Esophagus muscularis mucosa (tissue), 4 donors: ENCODE measurements at places on chromosomes 3 and 15. TPM values are rescaled to one million over a fixed set of nuclear protein-coding genes. Genes with fewer than 3 reads are reported as not detected.

CCDC39 gene
- total RNA-seq, result 0.17 TPM

INSYN1 gene
- 26.4 TPM for total RNA-seq

DNA sequence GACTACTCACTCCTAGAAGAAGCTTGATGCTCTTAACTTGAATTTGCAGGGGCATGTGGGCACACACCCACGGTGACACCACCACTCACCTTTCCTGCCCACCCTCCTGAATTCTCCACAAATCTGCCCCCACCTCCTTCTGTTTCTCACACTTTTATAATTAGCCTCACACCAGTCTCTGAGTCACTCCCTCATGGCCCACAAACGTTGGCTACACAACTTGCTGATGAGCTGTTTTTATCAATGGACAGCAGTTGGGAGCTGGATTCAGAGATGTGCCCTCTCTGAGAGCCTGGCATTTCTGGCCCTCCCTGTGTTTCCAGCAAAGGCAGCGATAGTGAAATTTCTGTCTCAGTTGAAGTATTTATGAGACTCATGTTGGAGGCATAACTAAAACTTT, 1.3 kb downstream of the COLQ start:
- no peak for DNase-seq
- H3K36me3 ChIP-seq, result no peaks in the 10 kb centered on the region
- H3K27me3 ChIP-seq, result no peaks in the 10 kb centered on the region
- no peak overlapping the region for H3K27ac ChIP-seq
- H3K4me1 ChIP-seq, result peaks cover 15% of the 10 kb centered on the region

GRCh38 chr3:63644212-63644797, 8.2 kb upstream of the SNTN start:
- H3K4me3 ChIP-seq, result no peak overlapping the region
- no peaks in the 10 kb centered on the region for H3K4me1 ChIP-seq
- DNase-seq, result no peak
- no peaks in the 10 kb centered on the region for H3K36me3 ChIP-seq
- no peaks in the 10 kb centered on the region for H3K27me3 ChIP-seq

DNA sequence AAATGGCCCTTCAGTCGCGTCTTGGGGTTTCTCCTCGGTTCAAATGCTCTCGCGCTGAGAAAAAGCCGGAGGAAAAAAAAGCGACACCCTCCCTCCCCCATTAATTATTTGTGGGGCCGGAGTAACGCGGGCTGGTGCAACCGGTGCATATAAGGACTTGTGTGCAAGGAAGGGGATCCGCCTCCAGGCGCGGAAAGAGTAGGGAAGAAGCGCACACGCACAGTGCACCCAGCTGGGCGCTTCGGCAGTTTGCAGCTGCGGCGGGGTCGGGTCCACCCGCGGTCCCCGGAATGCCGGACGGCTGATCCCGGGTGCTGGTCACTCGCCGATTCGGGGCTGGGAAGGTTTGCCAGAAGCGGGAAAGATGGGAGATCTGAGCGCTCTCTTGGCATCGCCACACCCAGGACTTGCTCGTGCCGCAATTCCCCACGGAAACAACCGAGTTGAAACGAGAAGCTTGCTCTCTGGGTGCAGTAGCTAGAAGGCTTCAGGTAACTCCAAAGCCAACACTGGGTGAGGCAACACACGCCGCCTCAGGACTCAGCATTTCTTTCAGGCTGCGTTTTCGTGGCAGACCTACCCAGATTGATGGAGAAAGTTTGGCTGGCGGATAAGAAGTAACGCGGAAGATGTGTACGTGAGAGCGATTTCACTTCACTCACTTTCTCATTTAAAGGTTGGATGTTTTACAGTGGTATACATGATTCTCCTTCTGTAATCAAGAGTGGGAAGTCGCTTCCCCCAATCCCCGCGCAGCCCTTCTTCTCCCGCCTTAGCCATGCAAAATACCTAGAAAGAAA, 720 bp upstream of the TNIK start:
- H3K4me1 ChIP-seq, result peaks cover 9% of the 10 kb centered on the region
- no peak for DNase-seq
- H3K27ac ChIP-seq, result peak overlapping the region; percentile 88
- H3K27me3 ChIP-seq, result no peaks in the 10 kb centered on the region
- H3K4me3 ChIP-seq, result peak overlapping the region; percentile 90
- H3K36me3 ChIP-seq, result no peaks in the 10 kb centered on the region

GRCh38 chr3:179973931-179974361, 62.8 kb downstream of the PEX5L start:
- H3K27ac ChIP-seq, result no peak overlapping the region
- DNase-seq, result no peak
- no peak overlapping the region for H3K4me3 ChIP-seq
- H3K27me3 ChIP-seq, result no peaks in the 10 kb centered on the region
- no peaks in the 10 kb centered on the region for H3K4me1 ChIP-seq
- no peaks in the 10 kb centered on the region for H3K36me3 ChIP-seq

DNA sequence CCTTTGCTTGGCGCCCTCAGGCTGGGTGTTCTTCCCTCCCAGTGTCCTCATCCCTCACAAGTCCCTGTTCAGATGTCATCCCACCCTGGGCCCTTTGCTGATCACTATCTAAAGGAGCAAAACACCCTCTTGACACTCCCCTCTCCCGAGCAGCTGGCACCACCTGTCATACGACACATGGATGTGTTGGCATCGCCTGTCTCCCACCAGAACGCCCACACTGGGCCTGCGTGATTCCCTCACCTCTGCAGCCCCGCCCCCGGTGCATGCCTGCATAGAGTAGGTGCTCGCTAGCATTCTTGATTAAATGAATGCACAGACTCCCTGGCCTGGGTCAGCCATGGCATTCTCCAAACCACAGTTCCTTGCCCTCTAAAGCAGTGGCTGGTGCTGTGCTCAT, 75.8 kb downstream of the DNAJB8 start:
- H3K27me3 ChIP-seq, result no peaks in the 10 kb centered on the region
- no peaks in the 10 kb centered on the region for H3K36me3 ChIP-seq
- H3K4me3 ChIP-seq, result no peak overlapping the region
- no peak overlapping the region for H3K27ac ChIP-seq
